Bronchial epithelial cell (primary cell): ENCODE measurements at places on chromosomes 3 and 15. TPM values are rescaled to one million over a fixed set of nuclear protein-coding genes. Genes with fewer than 3 reads are reported as not detected.

SATB1 gene
- total RNA-seq: 15.0 and 16.3 TPM in 2 replicates

P2RY1 gene
- total RNA-seq: 13.7 and 24.5 TPM in 2 replicates

ZNF860 gene
- total RNA-seq: 2.8 and 3.7 TPM in 2 replicates

CLK3 gene
- total RNA-seq: 66.3 and 115 TPM in 2 replicates

FXR1 gene
- total RNA-seq: 112 and 144 TPM in 2 replicates

RAD51 gene
- 0.53 and 0.64 TPM in 2 replicates for total RNA-seq

MAGEL2 gene
- total RNA-seq: not detected in 2 replicates

CCDC54 gene
- total RNA-seq: not detected in 2 replicates

ECE2 gene
- not detected in 2 replicates for total RNA-seq

HGD gene
- under 0.01 and 0.38 TPM in 2 replicates for total RNA-seq

CLDN16 gene
- total RNA-seq: 0.26 and 0.51 TPM in 2 replicates

ROBO1 gene
- total RNA-seq: 20.8 and 66.6 TPM in 2 replicates

DPPA2 gene
- not detected in 2 replicates for total RNA-seq

BFSP2 gene
- total RNA-seq: not detected in 2 replicates

ADAMTS9 gene
- total RNA-seq: 0.26 and 0.77 TPM in 2 replicates

GABRR3 gene
- total RNA-seq: not detected in 2 replicates

CACNA1D gene
- 0.13 and 0.26 TPM in 2 replicates for total RNA-seq

GOLGA6L7 gene
- total RNA-seq: not detected in 2 replicates
